Anterior cingulate cortex (tissue), 58 donors: ENCODE measurements at places on chromosomes 1 and 21.

DNA sequence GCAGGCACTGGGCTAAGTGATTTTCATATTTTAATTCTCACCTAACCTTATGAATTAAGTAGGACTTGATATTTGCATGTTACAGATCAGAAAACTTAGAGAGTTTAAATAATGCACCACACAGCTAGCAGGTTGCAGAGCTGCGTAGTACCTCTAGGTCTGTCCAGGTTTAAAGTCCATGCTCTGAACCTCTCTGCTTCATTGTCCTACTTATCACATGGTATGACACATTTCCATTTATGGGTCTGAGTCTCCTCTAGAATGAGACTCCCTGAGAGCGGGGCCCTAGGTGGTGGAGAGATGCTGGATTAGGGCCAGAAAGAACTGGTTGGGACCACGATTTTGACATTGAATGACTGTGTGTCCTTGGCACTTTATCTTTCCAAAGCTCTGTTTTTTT, 102.5 kb upstream of the USP24 start:
- no peak for DNase-seq

DNA sequence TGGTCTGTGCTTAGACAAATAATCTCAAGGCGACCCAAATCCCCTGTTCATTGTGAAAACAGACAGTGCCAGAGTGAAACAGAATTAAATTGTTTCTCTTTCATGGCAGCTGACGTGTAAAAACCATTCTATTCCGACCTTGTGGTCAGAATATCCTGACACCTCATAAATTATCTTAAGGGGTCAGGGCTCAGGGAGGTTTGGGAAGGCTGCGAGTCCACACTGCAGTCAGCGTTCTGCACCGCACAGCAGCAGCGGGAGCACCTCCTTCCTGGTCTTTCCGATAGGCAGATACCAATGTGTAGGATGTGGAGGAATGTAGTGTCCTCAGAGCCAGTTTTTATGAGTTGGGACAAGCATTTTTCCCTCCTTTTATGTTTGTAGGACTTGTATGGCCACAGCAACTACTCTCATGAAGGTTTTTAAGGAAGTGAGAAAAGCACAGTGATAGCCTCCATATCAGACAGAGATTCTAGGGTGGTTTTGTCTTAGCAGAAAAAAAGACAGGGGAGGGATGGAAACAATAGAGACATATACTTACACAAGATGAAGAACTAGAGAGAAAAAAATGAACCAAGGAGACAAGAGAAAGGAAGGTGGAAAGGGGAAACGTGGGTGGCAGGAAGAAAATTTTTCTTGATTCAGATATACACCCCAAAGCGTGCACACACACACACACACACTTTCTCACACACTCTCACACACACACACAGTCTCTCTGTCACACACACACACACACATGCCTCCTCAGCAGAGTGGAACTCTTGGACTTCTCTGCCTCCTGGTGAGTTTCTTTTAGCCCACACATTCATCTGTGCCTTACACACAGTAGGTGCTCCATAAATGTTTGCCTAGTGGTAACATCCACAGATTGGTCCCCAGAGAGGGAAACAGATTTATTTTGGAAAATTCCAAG, 68.6 kb downstream of the NTMT2 start:
- no peak for DNase-seq

DNA sequence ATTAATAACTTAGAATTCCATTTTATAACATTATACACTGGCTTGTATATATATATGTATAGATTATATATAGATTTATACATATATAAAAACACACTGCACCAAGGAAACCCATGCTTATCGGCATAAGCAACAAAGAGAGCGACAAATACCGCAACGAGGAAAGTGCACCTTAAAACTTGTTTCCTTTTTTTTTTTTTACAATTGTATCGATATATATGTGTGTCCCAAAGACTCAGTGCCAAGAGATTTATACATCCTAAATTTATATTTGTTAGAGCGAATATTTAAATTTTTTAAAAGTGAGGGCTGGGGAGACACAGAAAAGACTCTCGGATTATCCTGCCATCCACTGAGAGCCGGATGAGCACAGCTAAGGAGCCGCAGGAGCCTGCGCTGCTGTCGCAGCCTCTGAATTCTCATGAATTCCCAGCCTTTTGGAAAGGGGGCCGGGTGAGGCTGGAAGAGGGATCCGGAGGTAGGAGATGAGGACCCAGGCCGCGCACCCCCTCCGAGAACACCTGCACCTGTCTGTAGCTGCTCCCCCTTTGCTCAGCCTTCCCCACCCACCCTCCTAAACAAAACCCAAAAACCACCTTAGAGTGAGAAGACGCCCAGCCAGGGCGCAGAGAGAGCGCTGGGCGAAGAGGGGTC, 5.2 kb downstream of the DMRTA2 start:
- no peak for DNase-seq

- no peak for DNase-seq
These were observed 265.7 kb downstream of the PTBP2 start for GRCh38 chr1:96987186-96987703.

DNA sequence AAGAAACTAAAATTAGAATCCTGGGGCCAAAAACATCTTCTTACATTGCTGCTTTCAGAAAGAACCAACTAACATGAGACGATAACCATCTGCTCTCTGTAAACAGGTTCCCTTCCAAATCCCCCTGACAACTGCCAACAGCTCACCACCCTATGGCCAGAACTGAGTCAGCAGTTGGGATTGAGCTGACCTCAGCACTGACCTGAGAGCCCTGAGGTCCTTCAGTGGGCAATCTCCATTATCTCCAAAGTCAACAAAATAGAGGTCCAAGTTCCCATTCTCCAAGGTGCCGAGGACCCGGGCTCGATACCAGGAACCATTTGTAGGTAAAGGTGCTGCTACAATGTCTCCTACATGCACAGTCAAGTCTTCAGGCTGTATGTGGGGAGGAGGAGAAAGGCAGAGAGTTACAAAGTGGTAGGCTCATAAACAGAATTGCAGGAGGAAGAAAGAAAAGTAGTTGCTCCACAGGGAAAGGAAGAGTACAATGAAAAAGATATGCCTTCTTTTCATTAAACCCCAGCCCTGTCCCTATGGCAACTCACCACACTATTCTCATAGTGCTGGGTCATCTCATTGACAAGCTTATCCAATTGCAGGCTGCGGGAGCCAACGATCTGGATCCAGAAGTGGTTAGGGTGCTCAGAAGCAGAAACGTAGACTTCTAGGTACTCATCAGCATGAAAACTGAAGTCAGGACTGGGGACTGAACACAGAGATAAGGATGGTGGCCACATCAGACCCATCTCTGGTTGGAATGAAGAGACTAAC, 12.8 kb upstream of the MRPL9 start:
- no peak for DNase-seq

- DNase-seq: no peak
These were observed 63.5 kb downstream of the DNTTIP2 start for GRCh38 chr1:93815366-93816110.
